ENCODE measurements at places on chromosomes 2 and 18.

DNA sequence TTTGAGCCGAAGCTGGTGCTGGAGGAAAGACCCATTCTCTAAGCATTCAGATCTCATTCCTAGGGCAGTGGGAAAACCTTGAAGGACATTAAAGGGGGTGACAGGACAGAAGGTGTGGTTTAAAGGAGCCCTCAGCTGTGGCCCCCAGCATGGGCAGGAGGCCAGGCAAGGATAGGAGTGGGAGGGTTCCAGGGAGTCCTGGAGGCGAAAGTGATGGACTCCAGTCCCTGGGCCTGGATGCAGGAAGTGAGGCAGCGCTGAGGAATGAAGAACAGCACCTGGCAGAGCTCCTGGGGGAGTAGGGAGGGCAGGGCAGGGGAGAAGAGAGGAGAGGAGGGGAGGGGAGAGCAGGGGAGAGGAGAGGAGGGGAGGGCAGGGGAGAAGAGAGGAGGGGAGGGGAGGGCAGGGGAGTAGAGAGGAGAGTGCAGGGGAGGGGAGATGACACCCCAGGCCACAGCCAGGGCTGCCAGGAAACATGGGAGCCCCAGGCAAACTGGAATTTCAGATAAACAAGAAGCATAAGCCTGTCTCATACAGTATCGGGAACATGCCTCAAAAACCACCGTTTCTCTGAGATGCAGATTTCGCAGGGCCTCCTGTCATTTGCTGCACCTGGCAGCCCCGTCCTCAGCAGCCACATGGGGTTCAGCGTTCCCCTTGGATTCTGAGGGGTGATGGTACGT, 5.7 kb downstream of the RAMP1 start:
- no peak for DNase-seq

DNA sequence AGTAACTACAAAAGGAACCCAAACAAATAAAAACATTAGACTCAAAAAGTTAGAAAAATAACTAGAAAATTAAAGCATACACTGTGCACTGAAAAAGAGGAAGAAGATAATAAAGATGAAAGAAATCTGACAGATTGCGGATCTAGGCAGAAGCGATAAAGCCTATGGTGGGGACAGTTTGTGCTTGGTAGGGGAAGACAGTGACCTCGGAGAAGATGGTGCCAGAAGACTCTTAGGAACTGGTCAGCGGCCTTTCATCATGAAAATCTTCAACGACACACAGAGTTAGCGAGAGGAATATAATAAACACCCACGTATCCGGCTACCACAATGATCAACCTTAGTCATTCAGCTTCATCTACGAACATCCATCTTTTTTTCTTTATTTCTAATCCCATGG, 180.5 kb downstream of the HDAC4 start:
- no peak for DNase-seq

- DNase-seq = peak; percentile 4
Observed at GRCh38 chr2:162153608-162154224, 1.7 kb upstream of the GCG start.

GRCh38 chr2:163200741-163201140, 362.2 kb upstream of the KCNH7 start:
- DNase-seq = peak; percentile 16

GRCh38 chr2:96151595-96152303, 6.5 kb upstream of the DUSP2 start:
- no peak for DNase-seq

- DNase-seq = no peak
Observed at GRCh38 chr18:62769216-62769615, 53.9 kb downstream of the PHLPP1 start.

DNA sequence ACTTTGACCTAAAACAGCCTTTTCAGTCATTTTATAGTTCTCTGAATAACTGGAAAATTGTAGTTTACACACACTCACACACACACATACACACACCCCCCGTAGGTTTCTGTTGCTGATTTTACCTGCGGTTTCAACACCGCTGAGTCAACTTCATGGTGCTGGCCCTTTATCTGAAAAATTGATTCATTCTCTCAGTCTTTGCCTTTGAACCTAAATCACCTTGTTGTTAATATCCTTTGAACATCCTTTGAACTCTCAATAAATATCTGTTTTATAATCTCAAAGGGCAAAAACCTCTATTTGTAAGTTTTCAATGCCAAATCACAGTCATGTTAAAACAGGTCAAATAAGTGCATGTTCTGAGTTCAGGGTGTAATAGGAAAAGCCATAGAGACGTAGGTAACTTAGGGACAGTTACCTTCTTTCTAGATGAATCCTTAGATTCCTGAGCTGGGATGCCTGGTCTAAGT, 109.0 kb upstream of the BZW1 start:
- DNase-seq = no peak

GRCh38 chr2:202187570-202187969, 50.8 kb downstream of the SUMO1 start:
- DNase-seq = no peak

DNA sequence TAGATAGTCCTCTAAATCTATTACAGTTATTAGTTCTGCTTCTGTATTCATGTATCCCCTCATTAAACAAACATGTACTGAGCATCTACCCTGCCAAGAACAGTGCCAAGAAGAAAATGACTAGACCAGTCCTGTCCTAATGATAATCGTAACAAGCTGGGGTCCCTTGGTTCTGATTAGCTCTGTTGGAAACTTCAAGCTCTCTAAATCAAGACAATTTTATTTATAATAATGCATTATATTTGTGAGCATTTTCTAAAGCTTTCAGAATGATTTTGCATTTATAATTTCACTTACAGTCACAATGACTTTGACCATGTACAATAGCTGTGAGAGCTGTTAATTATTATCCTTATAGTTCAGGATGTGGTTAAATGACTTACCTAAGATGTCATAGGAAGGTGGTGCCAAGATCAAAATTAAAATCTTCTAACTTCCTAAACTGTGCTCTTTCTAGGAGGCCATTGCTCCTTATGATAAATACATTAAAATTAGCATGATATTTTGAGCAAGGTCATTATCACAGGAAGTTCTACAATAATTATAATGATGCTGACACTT, 336.5 kb upstream of the SLC39A10 start:
- no peak for DNase-seq

DNA sequence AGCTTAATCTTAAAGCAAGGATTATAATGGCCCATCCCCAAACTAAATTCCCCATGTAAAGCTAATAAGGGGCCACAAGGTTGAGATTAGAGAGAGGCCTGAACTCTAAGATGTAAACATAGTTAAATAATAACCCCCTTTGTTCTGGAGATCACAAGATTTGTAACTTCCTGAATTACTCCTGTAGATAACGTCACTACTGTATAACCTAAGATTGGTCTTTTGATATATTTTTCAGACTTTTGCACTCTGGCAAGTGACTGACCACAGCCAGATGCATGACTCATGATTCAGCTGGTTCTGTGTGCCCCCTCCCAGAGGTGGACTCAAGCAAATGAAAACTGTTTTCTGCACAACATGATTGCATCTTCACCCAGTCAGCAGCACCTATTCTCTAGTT, 686.0 kb upstream of the DDX18 start:
- DNase-seq = no peak

DNA sequence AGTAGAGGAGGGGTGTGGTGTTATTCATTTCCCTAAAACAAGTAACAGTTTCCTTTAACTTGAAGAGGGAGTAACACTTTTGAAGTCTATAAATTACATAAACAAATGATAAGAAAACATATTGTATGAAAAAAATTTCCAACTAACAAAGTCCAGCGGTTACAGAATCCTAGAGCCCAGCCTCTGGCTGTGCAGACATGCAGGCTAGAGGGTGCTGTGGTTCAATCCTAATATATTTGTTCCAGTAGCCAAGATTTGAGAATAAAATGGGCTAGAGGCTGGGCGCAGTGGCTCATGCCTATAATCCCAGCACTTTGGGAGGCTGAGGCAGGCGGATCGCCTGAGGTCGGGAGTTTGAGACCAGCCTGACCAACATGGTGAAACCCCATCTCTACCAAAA, 56.9 kb downstream of the WDR75 start:
- no peak for DNase-seq

- DNase-seq = no peak
Observed at GRCh38 chr18:33717339-33717738, 139.3 kb downstream of the ASXL3 start.

GRCh38 chr2:107932979-107933378, 53.3 kb upstream of the SLC5A7 start:
- DNase-seq = no peak

DNA sequence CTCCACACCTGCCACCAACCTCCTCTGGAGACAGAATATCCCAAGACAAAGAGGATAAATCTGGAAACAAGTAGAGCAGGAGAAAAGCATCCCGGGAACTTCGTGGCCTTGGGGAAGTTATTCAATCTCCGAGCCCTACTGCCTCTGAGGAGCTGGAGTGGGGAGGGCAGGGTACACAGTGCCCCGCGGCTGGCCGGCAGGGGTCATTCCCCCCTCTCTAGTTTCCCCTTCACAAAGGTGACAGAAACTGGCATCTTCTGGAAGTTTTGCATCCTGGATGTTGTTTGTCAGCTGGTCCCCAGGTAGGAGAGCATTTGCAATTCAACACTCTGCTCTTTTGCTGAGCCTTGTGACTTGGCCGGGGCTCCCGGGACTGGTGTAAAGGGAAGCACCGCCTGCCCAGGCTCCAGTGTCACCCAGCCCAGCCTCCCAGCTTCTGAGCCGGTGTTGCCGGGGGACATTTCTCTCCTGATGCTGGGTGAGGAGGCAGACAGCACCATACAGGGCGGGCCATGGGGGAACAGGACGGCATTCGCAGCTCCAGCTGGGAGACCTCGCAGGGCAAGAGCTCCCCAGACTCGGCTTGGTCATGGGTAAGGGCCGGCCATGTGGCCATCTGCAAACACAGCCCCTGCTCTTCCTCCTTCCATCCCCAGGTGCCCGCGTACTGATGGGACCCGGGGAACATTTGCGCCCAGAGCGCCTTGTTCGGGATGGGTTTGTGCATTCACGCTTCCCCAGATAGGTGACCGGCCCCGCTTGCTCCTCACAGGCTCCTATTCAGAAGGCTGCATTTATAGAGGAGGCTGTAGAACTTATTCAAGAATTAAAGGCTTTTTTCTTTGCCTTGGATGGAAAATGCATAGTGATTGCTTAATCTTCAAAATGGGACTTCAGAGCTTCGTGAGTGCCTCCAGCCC, 7.4 kb upstream of the NTSR2 start:
- no peak for DNase-seq

- DNase-seq = peak; percentile 89
Observed at GRCh38 chr18:63832470-63832869, 55.0 kb upstream of the SERPINB2 start.

GRCh38 chr2:60602828-60603532, 49.5 kb upstream of the BCL11A start:
- DNase-seq = no peak

DNA sequence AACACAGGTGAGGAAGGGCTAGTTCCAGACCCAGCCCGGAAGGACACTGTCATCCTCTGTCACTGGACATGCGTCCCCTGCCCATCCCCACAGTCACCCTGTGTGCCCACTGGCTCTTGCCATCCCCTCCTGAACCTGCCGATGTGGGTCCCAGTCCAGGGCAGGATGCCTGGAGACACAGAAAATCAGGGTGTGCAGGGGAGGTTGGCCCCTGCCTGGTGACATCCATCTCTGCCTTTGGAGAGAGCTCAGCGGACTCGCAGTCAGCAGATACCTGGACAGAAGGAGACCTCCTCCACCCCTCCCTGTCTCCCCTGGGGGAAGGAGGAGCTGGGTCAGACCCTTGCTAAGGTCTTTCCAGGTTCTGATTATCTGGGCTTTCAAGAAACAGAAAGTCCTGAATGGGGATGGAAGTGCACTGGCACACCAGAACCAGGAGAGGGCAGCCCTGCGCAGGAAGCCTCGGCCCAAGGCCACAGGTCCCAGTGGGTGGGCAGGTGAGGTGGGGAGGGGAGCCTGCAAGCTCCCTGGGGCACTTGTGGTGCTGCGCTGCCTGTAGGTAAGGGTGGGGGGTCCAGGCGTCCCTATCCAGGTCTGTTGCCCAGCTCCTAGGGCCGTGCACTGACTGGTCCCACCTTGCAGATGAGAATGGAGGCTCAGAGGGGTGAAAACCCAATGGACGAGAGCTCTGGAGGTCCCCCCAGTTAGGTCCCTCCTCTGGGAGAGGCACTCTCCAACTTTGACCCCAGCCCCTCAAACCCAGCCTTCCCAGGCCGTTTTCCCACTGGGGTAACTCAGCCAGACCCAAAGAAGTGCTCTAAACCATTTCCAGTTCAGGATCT, 9.7 kb upstream of the OTOS start:
- DNase-seq = no peak

- DNase-seq = no peak
Observed at GRCh38 chr2:90207454-90208058, 1516.1 kb downstream of the RPIA start.
